Aorta (tissue), 5 donors: ENCODE measurements at places on chromosomes 16 and 17. TPM values are rescaled to one million over a fixed set of nuclear protein-coding genes. Genes with fewer than 3 reads are reported as not detected.
A peak's percentile ranks its signal among the peaks of the same experiment; 100 is the strongest.

Gene SLFN12
- total RNA-seq = 19.5 TPM

Gene HBQ1
- total RNA-seq = not detected

GRCh38 chr17:50037321-50038107 lies 18.4 kb upstream of the ITGA3 start:
- peak; percentile 88 for DNase-seq

Gene CDRT15L2
- not detected for total RNA-seq

GRCh38 chr16:84299734-84300440 lies 5.2 kb downstream of the WFDC1 start:
- DNase-seq = no peak

GRCh38 chr16:51168755-51169154 lies 17.7 kb upstream of the SALL1 start:
- DNase-seq = no peak

- DNase-seq = no peak
Measured at GRCh38 chr16:84574191-84574590, 43.7 kb downstream of the COTL1 start.

GRCh38 chr16:86862595-86863280 lies 284.4 kb downstream of the FOXL1 start:
- no peak for DNase-seq

DNA sequence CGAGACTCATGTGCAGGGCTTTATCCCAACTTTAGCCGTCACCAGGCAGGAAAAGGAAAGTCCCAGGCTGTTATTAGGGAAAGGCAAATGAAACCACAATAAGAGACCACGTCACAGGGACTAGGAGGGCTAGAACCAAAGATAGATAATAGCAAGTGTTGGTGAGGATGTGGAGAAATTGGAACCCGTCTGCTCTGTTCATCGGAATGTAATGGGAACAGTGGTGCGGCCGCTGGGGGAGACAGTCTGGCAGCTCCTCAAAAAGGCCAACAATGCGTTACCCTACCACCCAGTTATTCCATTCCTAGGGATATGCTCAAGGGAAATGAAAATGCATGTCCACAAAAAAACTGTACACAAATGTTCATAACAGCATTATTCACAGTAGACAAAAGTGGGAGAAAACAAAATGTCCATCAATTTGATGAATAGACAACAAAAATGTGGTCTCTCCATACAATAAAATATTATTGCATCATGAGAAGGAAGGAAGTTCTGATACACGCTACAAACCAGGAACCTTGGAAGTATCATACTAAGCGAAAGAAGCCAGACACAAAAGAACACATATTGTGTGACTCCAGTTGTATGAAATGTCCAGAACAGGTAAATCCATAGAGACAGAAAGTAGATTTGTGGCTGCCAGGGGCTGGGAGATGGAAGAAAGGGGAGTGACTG lies 19.5 kb upstream of the USP10 start:
- no peak for DNase-seq

DNA sequence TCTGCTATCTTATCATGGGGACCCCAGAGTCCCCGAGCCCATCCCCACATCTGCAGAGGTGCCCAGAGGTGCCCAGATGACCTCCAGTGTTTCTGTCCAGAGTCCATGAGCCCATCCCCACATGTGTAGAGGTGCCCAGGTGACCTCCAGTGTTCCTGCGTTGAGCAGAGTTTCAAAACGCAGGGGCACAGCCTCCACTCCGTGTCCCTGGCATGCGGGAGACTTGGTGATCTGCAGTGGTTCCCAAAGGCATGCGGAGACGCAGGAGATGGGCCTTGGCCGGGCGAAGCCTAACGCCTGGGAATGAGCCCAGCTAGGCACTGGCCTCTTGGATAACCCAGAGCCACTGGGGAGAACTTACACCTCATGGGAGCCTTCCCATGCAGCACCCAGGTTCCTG lies 41.3 kb downstream of the COX4I1 start:
- DNase-seq = peak; percentile 56

Gene SEZ6
- total RNA-seq = not detected

Gene PRKCA
- 15.4 TPM for total RNA-seq

DNA sequence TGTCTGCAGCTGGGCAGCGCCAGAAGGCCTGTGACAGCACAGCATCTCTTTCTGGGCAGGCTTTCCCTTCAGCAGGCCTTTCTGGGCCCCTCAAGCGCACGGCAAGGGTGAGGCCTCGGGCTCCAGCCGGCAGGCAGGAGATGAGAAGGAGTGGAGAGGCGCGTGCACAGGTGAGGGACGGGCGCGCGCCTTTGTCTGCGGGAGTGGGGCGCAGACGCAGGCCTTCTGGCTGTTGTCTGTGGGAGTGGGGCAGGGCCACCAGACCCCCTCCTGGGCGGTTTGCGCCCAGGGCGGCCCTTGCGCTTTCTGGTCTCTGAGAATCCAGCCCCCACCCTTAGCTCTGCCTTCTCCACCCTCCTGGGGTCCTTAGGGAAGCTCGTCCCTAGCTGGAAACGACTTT lies 6.5 kb downstream of the ZNF205 start:
- no peak for DNase-seq

Gene FNDC8
- not detected for total RNA-seq

Gene ABI3
- total RNA-seq = 8.8 TPM

Gene SLC47A1
- total RNA-seq = 7.3 TPM

DNA sequence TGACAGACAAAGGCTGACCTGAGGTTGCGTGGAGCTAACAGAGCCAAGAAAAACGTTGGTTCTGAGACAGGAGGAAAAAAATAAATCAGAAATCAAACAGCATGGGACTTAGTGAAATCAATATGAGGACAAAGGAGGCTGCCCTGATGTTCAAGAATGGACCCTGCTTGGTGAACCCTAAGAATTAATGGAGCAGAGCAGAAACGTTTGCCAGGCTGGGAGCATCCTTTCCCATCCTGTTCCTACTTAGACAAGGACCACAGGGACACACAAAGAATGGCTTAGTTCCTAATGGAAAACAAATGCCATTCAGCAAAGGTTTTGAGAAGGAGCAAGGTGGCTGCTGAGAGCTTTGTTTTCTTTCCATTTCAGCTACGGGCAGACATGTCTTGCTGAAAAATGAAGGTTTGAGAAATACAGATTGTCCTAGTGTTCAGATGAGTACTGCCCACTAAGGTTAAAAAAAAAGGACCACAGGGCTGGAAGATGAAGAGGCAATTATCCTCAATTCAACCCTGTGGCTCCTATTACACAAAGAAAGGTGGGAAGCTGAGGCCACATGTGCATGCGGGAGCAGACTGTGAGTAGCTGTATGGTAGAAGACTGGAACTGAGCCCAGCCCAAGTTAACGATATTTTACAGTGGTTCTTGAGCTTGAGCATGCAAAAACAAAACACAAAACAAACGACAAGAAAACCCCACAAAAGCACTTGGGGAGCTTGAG lies 230.1 kb downstream of the SLC39A11 start:
- no peak for DNase-seq

GRCh38 chr16:31880322-31880979 lies 6.8 kb downstream of the ZNF267 start:
- no peak for DNase-seq

Gene SLC26A11
- total RNA-seq = 14.3 TPM

- DNase-seq = peak; percentile 60
Measured at GRCh38 chr16:2473999-2474876, 689 bp upstream of the TBC1D24 start.

DNA sequence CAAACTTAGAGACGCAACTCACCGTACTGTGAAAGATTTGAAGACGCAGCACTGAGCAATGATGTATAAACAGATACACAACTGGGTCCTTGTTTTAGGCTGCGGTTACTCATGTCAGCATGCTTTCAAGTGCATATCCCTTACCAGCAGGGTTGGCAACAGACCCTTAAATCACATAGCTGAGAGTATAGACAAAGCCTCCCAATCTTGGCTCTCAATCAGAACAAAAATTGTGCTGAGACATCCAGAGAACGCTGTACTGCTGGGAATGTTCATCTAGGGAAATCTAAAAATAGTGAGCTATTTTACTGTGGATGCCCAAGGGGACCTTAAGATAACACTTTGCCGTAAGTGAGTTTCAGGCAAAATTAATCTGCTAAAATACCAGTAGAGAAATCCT lies 84.4 kb upstream of the NUDT7 start:
- DNase-seq = no peak

Gene VASN
- total RNA-seq = 120 TPM

DNA sequence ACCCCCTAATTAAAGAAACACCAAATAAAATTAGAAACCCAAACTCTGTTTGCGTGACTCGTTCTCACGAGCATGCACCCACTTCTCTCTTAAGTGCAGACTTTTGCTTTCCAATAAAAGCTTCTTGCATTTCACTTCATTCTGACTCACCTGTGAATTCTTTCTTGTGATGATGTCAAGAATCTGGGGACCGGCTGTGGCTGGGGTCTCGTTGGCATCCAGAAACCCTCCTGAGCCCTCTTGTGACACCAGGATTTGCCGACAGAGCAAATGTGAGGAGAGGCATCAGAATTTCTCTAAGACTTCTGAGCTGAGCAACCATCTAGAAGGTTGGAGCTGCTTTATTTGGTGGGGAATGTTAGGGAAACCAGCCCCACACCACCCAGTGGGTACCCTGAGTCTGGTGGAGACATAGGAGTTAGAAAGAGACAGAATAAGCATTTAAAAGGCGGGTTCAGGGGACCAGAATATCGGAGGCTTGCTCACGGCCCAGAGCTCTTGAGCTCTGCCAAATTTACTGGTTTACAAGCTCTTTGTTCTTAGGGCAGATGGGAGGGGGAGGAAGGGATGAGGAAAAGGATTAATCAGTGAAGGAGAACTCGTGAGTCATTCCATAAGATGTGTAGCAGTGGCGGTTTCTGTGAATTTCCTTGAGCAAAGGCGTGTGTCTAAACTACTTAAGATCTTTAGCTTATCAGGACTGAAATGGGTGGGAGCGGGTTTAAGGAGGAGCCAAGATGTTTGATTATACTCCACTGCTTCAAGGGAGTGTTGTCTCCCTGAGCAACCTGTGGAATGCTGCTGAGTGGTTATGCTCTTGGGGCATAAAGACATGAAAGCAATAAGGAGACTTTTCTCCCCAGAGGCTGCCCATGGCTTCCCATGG lies 24.2 kb upstream of the TMC5 start:
- DNase-seq = no peak

GRCh38 chr17:73203788-73204479 lies 11.1 kb downstream of the COG1 start:
- DNase-seq = no peak

DNA sequence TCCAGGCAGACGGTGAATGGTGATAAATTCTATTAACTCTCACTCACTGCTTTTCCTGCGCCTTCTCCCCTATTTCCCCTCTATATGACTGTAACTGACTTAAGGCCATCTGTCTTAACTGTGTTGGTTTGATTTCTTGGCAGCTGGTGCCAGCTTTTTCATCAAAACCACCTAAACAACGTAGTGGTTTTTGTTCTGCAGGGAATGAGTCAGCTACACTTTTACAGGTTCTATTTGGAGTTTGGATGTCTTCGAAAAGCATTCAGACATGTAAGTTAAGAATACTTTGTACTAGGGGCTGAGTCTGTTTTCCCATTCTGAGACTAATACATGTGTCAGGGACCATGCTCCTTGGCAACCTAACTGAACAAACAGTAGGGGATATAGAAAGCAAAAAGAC lies 8.5 kb downstream of the REXO5 start:
- no peak for DNase-seq

- no peak for DNase-seq
Measured at GRCh38 chr16:75248142-75248535, 3.3 kb downstream of the BCAR1 start.

GRCh38 chr17:65785109-65785508 lies 223.7 kb upstream of the AXIN2 start:
- no peak for DNase-seq

- DNase-seq = no peak
Measured at GRCh38 chr16:11290102-11290893, 9.2 kb upstream of the PRM1 start.

- DNase-seq = peak; percentile 70
Measured at GRCh38 chr16:67547423-67548264, 14.7 kb upstream of the CTCF start.

Gene GRB7
- total RNA-seq = 0.42 TPM

DNA sequence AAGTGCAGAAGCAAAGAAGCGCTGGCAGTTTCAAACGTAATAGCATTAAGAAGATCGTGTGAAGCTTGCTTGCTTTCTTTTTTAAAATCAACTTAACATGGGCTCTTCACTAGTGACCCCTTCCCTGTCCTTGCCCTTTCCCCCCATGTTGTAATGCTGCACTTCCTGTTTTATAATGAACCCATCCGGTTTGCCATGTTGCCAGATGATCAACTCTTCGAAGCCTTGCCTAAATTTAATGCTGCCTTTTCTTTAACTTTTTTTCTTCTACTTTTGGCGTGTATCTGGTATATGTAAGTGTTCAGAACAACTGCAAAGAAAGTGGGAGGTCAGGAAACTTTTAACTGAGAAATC lies 17.4 kb upstream of the RAB11FIP4 start:
- DNase-seq = no peak

Gene CORO6
- 12.3 TPM for total RNA-seq

Gene CACNG5
- not detected for total RNA-seq

Gene MIEF2
- 11.1 TPM for total RNA-seq

DNA sequence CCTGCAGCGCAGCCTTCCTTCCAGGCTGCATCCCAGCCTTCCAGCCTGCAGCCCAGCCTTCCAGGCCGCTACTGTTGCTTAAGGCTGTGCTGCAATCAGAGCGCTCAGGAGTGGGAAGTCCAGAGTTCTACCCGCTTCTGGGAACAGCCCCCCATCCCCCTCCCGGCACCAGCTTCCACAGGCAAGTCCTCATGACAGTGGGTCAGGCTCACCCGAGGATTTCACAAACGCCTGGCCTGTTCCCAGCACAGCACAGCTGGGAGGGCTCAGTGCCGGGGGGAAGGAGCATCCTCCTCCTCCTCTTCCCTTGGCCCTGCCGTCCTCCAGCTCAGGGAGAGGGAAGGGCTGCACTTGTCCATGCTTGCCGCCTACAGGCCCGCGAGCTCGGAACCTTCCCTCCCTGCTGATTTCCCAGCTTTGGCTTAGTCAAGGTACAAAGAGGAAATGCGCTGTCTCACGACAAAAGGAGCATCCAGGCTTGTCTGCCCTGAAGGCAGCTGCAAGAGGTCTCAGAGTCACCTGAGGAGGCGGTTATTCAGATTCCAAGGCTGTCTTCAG lies 8.3 kb downstream of the SOCS3 start:
- peak; percentile 98 for DNase-seq
